ENCODE measurements at places on chromosomes 2 and 18. TPM values are rescaled to one million over a fixed set of nuclear protein-coding genes. Genes with fewer than 3 reads are reported as not detected.

DNA sequence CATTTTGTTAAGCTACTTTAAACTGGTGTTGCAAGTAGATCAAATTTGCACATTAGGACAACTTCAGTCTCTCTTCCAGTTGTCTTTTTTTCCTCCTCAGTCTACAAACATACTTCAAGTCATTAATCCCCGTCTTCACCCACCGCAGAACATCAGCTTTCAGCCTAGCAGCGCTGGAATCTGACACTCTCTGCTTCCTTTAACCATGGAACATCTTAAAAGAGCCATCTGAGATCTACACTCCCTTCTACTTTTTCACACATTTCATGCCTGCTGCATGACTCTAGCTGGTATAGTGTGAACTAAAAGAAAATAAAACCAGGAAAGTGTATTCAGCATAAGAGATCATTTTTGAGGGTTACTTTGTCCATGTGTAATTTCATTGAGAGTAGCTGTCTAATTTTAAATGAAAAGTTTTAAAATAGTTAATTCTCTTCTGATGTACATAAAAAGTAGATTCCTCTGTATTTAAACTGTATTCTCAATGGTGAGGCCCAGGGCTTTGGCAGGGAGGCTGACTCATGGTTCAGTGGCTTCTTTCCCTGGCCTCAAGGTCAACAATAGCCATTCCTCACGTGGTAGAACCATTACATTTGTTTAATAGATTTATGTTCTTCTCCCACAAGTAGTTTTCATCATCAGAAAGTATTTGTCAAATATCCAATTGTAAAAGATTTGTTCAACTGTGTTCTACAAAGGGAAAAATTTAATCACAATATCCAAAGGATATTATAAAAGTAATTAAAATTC lies 16.5 kb downstream of the SGPP2 start:
- DNase-seq: peak; percentile 82

DNA sequence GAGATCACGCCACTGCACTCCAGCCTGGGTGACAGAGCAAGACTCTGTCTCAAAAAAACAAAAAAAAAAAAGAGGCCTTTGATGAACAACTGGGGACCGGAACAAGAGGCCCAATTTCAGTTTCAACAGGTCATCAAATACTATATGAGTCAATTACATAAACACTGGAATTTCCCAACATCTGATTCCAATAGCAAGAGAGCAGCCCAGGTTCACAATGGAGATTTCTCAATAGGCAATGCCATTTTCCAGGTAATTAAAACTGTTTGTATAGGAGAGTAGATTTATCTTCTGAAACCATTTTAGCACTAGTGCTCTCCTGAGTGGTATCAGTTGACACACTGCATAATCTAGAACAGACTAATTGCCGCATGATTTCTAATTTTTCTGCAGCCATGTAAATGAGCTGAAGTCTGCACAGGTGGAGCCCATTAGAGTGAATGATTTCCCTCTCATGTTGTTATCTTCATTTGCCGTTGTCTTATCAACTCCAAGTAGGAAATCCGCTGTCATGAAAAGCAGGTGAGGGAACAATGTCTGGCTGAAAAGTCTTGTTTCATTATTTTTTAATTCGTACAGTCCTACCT lies 264.1 kb upstream of the MEIS1 start:
- DNase-seq: no peak

DNA sequence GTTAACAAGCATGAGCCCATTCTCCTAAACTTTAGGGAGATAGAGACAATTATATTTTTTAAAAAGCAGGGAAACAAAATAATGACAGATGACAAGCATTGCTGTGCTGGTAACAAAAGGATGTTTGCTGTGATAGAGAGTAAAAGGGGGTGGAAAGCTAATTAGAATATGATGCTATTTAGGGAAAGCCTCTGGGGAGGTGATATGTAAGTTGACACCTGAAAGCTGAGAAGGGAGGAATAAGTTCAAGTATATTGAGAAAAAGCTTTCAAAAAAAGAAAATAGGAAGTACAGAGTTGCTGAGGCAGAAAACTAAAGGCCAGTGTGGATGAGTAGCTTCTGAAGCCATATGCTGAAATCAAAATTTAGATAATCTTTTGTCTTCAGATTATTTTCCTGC lies 565.2 kb upstream of the NRXN1 start:
- DNase-seq: no peak

DNA sequence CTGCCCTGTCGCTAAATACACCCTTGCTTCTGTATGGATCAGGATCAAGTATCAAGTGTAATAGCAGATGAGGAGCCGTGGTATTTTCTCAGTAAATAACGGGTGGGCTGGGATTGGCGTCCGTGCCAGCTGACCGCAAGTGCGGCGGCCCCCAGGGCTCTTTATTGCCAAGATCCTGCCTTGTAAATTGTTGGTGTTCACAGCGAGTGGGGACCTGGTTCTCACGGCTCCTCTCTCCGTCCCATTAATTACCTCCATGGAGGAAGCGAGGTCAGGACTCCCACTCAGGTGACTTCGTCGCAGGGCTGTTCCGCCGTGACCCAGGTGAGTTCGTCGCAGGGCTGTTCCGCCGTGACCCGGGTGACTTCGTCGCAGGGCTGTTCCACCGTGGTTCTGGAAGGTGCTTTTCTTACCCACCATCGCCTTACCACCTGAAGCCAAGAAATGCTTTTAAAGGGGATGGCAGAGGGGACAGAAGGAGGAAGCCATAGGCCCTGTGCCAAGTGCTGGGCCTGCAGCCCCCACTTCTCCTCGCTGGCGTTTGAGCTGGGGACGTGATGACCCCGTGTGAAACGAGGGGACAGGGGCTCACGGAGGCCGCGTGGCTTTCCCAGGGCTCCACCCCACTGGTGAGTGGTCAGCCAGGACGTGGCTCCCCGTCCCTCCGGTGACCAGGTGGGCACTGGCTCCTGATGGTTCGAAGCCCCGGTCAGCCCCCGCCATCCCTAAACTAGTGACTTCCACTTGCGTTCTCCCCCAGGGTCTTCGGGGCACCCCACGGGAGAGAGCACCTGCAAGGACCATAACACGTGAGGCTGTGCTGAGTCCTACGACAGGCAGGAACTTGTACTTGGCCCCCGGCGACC lies 118.4 kb downstream of the TWIST2 start:
- DNase-seq: no peak

- no peak for DNase-seq
Observed at GRCh38 chr2:187617905-187618304, 63.7 kb upstream of the TFPI start.

DNA sequence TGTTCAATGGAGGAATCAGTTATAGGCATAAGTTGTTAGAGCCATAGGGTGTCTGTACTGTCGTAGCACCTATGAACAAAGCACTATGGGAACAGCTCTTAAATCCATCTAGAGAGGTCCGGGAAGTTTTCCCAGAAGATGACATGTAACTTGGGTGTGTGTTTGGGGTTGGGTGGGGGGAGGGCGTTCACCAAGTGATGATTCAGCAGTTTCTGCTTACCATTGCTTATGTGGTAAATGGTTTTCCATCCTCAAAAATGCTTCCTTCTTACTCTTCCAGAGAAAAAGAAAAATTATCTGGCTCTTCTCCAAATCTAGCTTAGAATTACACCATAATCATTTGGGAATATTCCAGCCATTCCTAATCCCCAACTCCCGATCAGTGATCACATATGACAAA lies 361.1 kb upstream of the ZNF521 start:
- no peak for DNase-seq

- no peak for DNase-seq
Observed at GRCh38 chr2:190545093-190545492, 10.6 kb upstream of the NEMP2 start.

DNA sequence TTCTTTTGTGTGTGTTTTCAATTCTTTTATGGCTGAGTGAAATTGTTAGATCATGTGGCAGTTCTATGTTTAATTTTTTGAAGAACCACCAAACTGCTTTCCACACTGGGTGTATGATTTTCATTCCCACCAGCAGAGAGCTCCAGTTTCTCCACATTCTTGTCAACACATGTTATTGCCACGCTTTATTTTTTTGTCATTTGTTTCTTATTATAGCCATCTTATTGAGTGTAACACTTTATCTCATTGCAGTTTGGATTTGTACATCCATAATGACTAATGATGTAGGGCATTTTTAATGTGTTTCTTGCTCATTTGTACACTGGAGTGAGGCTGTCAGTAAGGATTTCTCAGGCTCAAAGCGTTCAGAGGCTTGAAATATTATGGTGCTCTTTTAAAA lies 184.2 kb downstream of the PIEZO2 start:
- DNase-seq: no peak

GRCh38 chr2:196335221-196335634 lies 163.8 kb upstream of the STK17B start:
- peak; percentile 91 for DNase-seq

- no peak for DNase-seq
Observed at GRCh38 chr2:42167458-42167857, 1.7 kb upstream of the EML4 start.

- no peak for DNase-seq
Observed at GRCh38 chr2:111190816-111191540, 70.3 kb downstream of the BCL2L11 start.

DNA sequence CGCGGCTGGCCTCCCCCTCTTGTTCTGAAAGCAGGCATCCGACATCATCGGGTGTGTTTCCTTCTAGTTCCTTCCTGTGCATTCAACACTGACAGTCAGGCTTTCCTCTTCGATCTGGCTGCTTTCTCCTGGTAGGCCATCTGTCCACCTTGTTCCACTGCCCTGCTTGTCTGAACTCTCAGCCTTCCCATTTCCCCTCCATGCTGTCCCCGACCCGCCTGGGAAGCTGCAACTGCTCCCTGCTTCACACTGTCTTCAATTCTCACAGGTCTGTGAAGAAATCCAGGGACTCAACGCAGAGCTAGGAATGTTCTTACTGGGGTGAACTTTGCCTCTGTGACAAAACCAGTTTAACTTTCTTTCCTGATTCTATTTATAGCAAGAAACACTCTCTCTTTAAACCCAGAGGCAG lies 43.0 kb downstream of the KIF3C start:
- no peak for DNase-seq

- no peak for DNase-seq
Observed at GRCh38 chr2:167551416-167551815, 663.1 kb downstream of the XIRP2 start.

- DNase-seq: peak; percentile 90
Observed at GRCh38 chr2:64482765-64483504, 29.0 kb downstream of the LGALSL start.

DNA sequence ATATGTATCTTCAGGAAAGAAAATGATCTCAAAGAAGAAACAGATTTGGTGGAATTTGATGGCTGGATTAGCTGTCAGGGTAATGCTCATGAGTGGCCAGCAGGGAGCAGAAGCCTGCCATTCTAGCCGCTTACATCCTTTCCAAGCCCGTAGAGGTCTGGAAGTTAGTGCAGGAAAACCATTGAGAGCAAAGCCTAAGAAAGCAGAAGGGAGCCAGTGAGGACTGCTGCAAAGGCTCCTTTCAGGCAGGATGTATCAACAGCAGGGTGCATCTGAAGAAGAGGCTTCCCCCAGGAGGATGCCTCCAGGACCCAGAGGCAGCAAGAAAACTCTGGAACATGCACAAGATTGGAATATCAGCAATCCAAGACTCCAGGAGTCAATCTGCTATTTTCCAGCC lies 22.9 kb upstream of the LBH start:
- DNase-seq: peak; percentile 81

DNA sequence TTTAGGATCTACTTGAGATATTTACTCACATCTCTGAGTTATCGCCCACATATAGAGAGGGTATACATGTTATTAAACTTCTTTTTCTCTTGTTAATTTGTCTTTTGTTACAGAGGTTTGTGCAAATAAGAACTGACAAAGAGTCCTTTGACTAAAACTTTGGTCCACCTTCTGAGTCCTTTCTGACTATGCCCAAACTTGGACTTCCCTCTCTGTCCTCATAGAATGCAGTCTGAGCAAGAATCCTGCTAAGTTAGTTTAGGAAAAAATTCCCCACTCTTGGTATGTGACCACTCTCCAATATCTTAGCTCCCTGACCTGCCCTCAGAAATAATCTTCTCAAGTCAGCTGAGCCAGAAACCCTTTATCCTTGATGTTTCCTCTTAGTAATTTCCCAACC lies 257.5 kb upstream of the REG3G start:
- no peak for DNase-seq

DNA sequence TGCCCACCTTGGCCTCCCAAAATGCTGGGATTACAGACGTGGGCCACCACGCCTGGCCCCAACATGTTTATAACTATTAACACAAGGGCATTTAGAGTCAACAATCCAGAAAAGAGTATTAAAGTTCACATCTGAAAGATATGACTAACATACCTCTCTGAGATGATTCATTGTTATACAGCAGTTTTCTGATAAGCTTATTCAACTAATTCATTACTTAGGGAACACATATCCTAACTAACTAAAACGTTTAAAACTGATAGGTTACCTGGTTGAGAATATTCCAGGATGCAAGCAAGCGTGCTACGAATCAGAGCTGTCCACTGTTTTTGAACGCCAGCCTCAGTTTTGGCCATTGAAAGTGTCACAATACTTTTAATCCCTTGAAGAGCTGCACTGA lies 34.0 kb upstream of the STRN start:
- DNase-seq: peak; percentile 45

DNA sequence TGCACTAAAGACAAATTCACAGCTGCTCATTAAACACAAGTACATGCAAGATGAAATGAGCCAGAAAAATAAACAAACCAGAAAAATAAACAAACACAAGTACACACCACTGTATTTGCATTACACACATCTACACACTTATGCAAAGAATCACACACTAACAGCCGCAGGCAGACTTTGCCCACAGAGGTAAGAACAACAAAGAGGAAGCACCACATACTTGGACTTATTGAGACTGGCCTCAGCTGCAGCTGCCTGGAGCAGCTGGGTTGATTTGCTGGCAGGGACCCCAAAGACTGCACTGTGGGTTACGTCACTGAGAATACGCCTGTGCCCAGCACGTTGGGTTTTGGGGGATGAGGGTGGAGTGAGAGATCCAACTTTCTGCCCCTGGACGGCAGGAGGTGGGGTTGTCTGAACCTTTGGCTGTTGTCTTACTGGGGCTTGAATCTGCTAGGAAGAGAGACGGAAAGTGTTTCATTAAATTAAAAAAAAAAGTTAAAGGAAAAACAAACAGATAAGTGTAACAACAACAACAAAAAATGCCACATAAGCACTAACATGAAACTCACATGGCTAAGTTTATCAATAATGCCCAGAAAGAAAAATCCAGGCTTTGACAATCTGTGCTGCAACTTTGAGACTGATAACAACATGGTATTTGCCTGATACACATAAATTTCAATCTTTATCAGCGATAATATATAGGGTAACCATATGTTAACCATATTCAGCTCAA lies 71.9 kb upstream of the NFU1 start:
- no peak for DNase-seq

- no peak for DNase-seq
Observed at GRCh38 chr2:65608916-65609315, 176.5 kb upstream of the SPRED2 start.

- peak; percentile 49 for DNase-seq
Observed at GRCh38 chr2:58137221-58137620, 90.6 kb downstream of the VRK2 start.

GPR75 gene
- 1.3 TPM for total RNA-seq

COL4A4 gene
- 0.41 TPM for total RNA-seq

PRSS56 gene
- not detected for total RNA-seq

SERPINB7 gene
- 8.9 TPM for total RNA-seq
